Activated CD8-positive, alpha-beta memory T cell treated with anti-CD3 and anti-CD28 coated beads for 24 hours (primary cell): ENCODE measurements at places on chromosomes 16 and 17.
A peak's percentile ranks its signal among the peaks of the same experiment; 100 is the strongest.

GRCh38 chr17:797236-797840 lies 15.2 kb downstream of the MRM3 start:
- no peak for DNase-seq

- no peak for DNase-seq
Observed at GRCh38 chr17:48549281-48549630, 4.3 kb upstream of the HOXB2 start.

GRCh38 chr17:72737151-72737690 lies 355.3 kb downstream of the SLC39A11 start:
- no peak for DNase-seq

DNA sequence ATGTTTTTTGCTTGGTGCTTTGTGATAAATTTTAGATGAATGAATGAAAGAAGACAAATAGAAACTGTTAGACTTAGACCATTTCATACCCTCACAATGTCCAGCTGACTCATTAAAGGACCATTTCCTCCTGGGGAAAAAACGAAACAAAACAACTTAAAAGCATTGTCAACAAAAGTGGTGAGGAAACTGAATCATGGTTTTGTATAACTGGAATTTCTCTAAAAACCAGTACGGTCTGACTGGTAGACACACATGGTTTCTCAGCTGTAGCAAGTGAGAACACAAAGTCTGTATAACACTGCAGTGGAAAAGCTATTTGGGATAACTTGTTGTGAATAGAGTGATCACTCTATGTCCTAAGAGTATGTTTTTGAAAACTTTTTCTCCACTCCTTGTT lies 5.3 kb upstream of the DDX52 start:
- no peak for DNase-seq

GRCh38 chr17:40417258-40417608 lies 463 bp downstream of the TOP2A start:
- DNase-seq = no peak

- DNase-seq = no peak
Observed at GRCh38 chr17:69725146-69725545, 310.6 kb downstream of the MAP2K6 start.

DNA sequence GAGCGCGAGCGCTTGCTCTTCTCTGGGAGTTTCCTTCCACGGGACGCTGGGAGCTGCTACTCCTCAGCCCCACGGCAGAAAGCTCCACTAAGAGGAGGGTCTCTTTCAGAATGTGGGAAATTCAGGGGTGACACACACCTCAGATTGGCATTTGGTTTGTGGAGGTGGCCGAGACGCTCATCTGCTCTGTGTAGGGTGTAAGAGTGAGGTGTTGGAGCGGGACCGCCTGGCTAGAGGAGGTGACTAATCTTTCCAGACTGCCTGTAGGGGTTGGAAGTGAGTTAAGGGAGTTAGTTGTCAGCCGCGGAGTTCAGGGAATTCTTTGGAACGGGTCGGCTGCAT lies 735 bp downstream of the PSMD11 start:
- DNase-seq = no peak

GRCh38 chr16:17331071-17331607 lies 139.6 kb downstream of the XYLT1 start:
- DNase-seq = no peak

DNA sequence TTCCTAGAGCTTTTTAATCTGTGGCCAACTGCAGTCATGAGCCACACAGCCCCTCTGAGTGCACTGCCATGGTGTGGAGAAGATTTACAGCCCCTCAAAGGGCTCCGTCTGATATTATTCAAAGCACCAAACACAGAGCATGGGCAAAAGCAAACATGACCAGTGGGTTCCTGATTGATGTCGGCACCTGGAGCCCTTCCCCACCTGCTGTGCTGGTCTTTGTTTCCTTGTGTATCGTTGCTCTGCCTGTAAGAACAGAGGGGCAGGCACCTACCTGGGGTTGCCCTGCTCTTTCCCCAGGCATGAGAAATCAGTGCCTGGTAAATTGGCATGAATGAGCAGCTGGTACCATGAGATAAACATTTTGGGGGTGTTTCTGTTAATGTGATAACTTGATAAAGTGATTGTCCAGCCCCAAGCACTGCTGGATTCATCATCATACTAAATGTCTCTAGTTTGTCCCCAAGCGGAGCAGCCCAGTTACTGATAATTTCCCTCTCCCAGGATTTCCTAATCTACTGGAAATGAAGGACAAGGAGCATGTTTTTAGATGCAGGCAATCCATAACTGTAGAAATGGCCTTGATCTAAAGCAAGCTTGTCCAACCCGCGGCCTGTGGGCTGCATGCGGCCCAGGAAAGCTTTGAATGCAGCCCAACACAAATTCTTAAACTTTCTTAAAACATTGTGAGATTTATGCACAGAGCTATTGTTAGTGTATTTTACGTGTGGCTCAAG lies 5.0 kb upstream of the SPIRE2 start:
- no peak for DNase-seq

GRCh38 chr16:11686713-11687380 lies 18.6 kb downstream of the SNN start:
- DNase-seq = no peak

DNA sequence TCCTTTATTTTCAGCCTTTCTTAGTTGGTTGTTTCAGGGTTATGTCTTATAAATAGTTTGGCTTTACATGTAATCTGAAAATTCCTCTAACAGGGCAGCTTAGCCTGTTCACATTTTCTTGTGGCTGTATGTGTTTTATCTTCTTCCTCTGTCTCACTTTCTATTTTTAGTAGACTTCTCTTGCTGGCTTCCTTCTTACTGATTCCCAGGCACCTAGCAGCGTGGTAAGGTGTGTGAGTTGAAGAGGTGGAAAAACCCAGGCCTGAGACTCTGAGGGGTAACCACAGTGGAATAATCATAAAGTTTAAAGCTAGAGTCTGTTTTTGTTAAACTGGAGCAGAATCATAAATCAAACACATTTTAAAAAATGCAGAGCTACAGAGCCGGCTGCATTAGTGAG lies 190.9 kb downstream of the LGALS9B start:
- DNase-seq = no peak

DNA sequence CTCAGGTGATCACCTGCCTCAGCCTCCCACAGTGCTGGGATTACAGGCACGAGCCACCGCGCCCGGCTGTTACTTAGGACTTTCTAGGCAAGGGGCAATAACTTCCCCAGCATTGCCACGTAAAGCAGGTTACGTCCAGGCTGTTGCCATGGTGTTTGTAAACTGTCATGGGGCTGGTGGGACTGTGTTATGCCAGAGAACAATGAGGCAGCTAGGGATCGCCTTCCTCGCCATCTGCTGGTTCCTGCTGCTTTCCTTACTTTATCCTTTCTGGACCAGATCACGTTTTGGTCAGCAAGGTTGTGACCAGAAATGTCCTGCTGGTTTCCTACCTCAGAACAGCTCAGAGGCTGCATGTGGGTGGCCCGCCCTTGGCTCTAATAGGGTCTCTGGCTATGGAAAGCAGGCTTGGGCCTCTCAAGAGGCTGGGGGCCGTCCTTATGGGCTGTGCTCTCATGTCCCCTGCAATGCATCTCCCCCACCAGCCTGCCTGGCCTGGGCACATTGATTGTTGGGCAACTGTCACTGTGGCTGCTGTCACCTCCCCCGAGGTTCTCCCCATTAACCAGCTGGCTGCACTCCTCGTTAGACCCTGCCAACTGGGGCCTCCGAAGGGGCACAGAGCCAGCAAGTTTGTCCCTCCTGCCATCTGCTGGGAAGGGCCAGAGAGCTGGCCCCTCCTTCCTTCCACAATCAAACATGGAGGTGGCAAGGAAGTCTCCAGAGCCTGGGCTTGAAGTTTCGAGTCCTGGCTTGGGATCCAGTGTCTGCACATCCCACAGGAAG lies 28.2 kb upstream of the ZC3H18 start:
- no peak for DNase-seq

DNA sequence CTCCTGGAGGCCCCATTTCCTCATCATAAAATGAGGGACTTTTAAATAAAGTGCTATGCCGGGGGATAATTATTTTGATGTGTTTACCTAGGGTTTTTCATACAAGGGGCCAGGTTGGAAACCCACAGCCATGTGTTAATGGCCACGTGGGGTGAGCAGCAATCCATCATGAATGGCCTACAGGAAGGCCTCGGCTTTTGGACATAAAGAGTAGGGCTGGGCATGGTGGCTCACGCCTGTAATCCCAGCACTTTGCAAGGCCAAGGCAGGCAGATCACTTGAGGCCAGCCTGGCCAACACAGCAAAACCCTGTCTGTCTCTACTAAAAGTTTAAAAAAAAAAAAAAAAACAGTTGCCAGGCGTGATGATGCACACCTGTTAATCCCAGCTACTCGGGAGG lies 40.3 kb downstream of the MEAK7 start:
- no peak for DNase-seq

GRCh38 chr17:6109536-6109935 lies 39.4 kb downstream of the WSCD1 start:
- no peak for DNase-seq

DNA sequence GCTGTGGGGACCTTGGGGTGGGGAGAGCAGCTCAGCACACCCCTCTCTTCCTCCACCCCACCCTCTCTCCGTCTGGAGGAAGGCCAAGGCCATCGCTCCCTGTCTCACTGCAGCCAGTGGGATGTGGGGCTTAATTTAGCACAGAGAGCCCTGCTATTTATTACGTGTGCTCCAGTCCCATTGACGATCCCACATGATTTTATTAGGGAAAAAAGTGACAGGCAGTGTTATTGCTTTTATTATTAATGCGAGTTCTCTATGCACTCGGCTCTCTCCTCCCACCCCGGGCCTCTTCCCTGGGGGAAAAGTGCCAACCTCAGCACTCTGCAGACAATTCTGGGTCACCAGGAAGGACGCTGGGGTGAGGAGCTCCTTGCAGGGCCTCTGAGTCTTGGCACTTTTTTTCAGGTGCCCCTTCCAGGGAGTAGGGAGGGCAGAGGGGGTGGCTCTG lies 57.3 kb downstream of the MGAT5B start:
- DNase-seq = no peak

GRCh38 chr17:1107777-1108477 lies 71.9 kb downstream of the ABR start:
- DNase-seq = no peak

DNA sequence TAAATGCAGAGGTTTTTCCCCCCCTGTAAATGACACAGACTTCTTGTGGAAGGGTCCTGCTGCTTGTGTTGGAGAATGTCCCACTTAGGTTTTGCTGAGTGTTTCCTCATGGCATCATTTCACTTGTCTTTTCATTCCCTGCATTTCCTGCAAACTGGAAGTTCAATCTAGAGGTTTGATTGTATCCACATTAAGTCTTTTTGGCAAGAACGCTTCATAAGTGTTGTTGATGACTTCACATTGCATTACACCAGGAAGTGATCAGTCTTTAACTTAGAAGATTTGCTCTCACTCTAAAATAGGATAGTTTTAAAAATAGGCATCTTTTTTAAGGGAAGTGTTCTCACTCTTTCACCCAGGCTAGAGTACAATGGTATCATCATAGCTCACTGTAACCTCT lies 67.2 kb downstream of the RPTOR start:
- no peak for DNase-seq

DNA sequence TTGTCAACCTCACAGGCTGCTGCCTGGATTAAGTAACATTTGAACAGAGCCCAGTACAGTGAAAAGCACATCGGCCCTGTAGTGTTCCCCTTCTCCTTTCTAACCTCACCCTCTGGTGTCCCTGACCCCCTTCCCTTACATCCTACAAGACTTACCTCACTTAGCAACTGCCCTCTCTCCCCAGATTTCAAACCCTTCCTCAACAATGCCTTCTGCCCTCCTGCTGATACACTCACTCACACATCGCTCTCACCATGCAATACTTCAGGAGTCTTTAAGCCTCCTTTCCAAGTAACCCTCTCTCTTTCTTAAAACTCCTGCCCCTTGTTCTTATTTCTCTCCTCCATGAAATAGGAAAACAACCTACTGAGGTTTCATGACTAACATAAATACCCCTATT lies 17.8 kb downstream of the ZZEF1 start:
- no peak for DNase-seq

DNA sequence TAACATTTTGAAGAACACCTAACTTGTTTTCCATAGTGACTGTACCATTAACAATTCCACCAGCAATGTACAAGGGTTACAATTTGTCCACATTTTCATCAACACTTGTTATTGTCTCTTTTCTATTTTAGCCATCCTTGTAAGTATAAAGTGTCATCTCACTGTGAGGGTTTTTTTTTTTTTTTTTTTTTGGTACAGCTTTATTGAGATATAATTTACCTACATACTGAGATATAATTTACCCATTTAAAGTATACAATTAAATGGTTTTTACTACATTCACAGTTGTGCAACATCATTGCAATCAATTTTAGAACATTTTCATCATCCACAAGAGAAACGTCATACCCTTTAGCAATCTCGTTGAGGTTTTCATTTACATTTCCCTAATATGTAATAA lies 17.9 kb upstream of the TMIGD1 start:
- DNase-seq = no peak

GRCh38 chr16:886802-887731 lies 83.7 kb downstream of the LMF1 start:
- DNase-seq = no peak

- DNase-seq = no peak
Observed at GRCh38 chr17:63433746-63434591, 12.1 kb downstream of the CYB561 start.

DNA sequence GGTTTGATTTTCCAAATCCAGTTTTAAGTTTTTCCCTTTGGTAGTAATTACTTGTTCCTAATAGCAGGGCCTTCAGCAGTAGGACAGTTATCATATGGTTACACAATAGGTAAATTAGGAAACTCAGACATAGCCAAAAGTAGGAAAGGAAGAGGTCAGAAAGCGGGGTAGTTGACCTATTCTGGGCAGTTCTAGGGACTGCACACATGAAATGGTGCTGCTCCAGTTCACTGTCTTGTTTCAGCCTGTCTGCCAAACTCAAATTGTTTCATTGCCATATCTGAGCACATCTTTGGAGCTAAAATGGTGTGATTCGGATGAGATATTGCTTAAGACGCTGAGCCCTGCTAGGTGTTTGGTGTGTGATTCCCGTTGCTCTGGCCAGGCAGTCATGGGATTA lies 56.7 kb downstream of the TANGO6 start:
- DNase-seq = no peak

- no peak for DNase-seq
Observed at GRCh38 chr17:8611137-8611536, 19.4 kb downstream of the MYH10 start.

- no peak for DNase-seq
Observed at GRCh38 chr17:17370711-17371110, 67.5 kb downstream of the NT5M start.

- DNase-seq = no peak
Observed at GRCh38 chr16:84774810-84775209, 45.0 kb upstream of the CRISPLD2 start.

GRCh38 chr17:61010661-61011170 lies 333.1 kb downstream of the BCAS3 start:
- no peak for DNase-seq

GRCh38 chr16:11033629-11034420 lies 89.5 kb downstream of the CLEC16A start:
- peak; percentile 13 for DNase-seq
